HFFc6 (cell line): ENCODE measurements at places on chromosomes 4 and X. TPM values are rescaled to one million over a fixed set of nuclear protein-coding genes. Genes with fewer than 3 reads are reported as not detected.
A peak's percentile ranks its signal among the peaks of the same experiment; 100 is the strongest.

DNA sequence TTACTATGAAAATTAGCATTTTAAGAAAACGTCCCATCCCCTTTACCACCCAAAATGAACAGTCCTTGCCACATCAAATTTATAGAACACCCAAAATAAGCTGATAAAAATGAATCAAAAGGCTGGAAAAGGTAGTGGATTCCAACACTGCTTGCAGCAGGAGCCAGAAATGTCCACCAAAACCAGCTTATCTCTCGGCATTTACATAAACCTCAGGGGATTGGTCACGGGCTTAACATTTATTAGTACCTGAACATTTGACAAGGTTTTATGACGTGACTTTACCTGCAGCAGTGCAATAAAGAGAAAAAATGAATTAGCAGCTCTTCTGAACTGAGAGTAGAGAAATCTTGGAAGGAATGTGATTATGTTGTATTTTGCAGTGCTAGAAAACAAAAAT lies 31.6 kb downstream of the ATP8A1 start:
- DNase-seq = no peak

Gene AMTN
- not detected in 3 replicates for total RNA-seq

DNA sequence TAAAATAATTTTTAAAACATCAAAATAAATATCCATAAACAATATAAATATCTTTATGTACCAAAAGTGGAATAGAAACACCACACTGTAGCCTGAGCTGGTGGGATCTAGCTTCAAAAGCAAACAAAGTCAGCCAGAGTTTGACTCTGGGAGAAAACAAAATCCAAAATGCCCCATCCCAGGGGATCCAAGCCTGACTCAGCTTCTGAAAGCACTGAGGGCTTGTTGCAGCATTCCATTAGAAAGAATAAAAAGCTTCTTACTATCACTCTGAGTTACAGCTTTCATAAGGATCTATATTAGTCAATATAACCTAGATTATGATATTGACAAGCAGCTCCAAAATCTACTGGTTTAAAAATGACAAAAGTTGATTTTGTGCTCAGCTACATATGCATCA lies 149.7 kb upstream of the ANKRD50 start:
- no peak for DNase-seq

DNA sequence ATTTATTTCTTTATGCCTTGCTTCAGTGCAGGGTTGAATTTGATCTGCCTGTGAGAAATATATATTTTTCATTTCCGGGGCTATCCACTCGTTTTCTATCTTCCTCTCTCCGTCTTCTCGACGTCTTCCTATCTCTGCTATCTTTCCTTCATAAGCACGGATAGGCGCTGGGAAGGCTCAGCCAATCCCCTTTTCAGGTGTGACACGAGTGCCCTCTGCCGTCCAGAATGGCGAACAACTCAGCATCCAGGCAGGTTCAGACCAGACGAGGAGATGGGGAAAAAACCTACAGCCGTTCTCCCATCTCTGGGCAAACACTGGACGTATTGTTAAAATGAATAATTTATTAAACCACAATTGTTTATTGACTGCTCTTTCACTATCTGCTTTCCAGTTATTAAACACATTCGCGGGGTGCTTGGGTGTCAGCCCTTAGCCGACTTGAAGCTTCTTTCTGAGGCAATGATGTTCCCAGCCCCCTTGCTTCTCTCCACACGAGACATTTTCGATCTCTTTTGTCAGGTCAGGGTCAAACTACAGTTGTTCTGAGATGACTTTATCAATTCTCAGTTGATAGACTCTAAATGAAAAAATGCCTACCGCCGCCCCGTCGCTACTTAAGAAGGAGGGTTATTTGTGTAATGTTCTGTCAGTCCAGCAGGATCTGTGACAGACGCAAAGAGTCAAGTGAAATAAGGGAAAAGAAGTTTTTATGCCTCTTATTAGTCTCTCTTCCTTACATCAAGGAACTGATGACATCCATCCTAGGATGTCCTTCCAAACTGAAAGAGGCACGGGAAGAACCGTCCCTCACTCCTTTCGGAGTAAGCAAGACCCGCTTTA lies 96.3 kb upstream of the NOCT start:
- DNase-seq = peak; percentile 73

- DNase-seq = no peak
These were observed 538.3 kb upstream of the PCDH7 start for GRCh38 chr4:30181918-30182317.

Gene SCML1
- 7.9 and 9.1 TPM in 2 replicates for total RNA-seq

Gene CXorf49
- total RNA-seq = not detected in 3 replicates

DNA sequence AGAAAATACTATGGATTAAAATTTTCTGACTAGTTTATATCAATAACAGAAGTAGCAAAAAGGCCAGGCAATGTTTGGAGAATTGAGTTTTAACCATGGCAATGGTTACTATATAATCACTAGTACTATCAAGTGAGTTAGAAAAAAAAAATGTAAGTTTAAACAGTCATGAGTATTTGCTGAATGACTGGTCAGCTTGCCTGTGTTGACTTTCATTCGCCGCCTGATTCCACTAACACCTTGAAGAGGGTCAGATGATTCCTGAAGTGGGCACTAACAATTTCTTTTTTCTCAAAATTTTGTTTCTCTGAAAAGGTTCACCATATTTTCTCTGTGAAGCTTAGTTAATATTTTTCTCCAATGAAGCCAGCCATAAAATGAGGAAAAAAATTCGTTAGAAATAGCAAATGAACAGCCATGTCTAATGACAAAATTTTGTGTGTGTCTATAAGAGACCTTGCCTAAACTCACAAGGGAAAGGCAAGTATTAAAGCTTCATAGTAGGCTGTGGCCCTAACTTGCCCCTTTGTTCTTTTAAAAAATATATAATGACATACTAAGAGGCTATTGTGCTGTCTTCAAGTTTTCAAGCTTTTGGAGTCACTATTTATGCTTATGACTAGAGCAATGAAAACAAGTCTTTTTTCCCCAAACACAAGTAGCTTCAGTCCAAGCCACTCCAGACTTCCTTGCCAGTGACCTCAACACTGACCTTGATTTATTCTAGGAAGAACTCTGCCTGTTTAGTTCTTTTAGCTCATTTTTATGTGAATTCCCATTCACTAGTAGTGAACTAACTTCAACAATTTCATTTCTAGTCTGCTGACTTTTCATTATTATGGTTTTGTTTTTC lies 18.4 kb upstream of the FHDC1 start:
- no peak for DNase-seq

Gene UGT2B7
- not detected in 3 replicates for total RNA-seq

Gene FRG2
- not detected in 3 replicates for total RNA-seq

- DNase-seq = no peak
These were observed 79.9 kb upstream of the ATOH1 start for GRCh38 chr4:93748373-93749291.
